ENCODE measurements at places on chromosomes 2 and 18.

DNA sequence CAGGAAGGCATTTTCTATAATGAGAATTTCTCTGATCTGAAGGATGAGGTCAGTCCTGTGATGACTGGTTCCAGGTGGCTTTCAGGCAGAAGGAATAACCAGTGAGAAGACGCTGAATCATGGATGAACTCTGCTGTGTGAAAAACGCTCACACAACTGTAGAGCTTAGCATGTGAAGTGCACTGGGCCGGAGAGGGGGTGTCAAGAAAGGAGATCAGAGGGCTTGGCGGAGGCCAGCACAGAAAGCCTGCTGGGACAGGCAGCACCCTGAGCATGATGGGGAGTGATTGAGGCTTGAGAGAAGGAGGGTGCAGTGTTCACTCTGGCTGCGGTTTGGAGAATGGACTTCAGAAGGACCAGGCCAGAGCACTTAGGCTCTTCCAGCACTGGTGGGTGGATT is 236.5 kb downstream of the TPGS2 start:
- DNase-seq = no peak

- DNase-seq = no peak
Observed at GRCh38 chr2:182999348-183000028, 38.8 kb downstream of the NCKAP1 start.

- DNase-seq = no peak
Observed at GRCh38 chr18:35646449-35646848, 64.9 kb downstream of the GALNT1 start.

DNA sequence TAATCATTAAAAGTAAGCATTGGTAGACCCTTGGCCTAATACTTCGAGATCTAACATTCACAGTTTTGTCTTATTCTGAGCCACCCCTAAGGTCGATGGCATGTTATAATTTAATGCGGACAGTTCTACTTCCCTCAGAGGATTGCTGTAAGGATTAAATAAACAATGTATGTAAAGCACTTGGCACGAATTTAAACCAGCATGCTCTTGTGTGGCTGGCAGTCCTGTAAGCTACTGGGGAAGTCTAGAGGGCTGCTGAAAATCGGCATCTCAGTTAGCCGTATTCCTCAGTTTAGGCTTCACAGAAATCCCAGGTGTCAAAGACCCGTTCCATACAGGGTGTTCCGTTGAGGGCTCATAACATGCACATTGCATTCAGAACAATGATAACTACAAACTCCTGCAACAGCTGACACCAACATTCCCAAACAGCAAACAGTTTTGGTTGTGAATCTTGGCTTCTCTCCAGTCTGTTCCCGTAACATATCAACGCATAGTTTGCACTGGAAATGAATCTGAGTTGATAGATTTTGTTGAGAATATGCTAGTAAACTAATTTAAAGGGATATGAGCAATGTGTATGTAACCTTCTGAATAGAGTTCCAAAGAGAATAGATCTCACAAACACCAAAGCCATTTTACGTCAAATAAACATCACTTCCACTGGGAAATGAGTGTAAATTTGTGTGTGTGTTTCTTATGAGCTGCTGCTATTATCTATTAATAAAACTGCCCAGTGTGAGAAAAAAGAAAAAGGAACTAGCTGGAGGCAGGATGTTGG is 52.2 kb upstream of the ACKR3 start:
- no peak for DNase-seq
